ENCODE measurements at places on chromosomes 1 and 21. TPM values are rescaled to one million over a fixed set of nuclear protein-coding genes. Genes with fewer than 3 reads are reported as not detected.

Gene BCAR3
- 20.6 TPM for total RNA-seq

Gene ADAM15
- total RNA-seq = 69.9 TPM

Gene HSD3B2
- not detected for total RNA-seq

Gene IVL
- total RNA-seq = not detected

Gene BLACAT1
- not detected for total RNA-seq

Gene TMPRSS15
- total RNA-seq = not detected

Gene CD1B
- not detected for total RNA-seq

Gene RSPH1
- not detected for total RNA-seq

Gene IQCC
- total RNA-seq = 0.41 TPM

Gene ARHGEF11
- total RNA-seq = 32.2 TPM

Gene NEK2
- total RNA-seq = not detected

Gene TFF3
- total RNA-seq = not detected

Gene VHLL
- total RNA-seq = not detected

Gene AQP10
- not detected for total RNA-seq
